ENCODE measurements at places on chromosomes 7 and 10.

DNA sequence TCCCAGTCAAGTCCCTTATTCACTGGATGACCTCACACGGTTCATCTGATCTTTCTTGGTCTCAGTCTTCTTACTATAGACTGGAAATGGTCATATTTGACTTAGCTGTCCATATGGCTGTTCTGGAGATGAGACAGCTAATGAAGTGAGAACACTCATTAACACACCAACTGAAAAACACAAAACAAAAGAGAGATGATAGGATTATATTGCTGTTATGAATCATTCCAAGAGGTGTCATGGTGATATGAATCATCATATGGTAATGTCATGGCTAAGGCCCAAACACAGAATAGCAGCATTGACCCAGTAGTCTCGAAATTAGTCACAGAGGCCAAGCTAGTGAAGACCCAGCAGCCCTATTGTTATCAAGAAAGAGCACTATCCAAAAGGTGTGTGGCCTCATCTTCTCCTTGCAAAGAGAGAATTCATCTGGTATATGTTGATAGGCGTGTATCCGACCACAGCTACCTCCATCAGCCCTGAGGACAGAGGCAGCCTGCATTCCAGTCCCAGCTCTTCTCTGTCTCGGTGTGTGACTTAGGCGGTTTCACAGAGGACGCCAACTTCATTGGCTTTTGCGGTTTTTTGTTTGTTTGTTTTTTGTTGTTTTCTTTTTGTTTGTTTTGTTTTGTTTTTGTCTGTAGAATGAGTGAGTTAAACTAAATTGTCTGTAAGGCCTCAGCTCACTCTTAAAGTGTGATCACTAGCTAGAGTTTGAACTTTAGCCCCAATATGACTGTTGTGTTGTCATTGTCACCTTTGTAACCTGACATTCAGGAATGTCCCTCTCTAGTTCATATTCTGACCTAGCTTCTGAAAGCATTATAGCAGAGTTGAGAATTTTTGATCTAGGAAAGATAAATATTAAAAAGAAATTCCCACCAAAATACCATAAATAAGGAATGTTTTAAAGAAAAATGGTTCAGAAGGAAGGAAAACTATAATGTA lies 97.4 kb upstream of the PDCD4 start:
- no peak overlapping the region for H3K27ac ChIP-seq
- H3K4me3 ChIP-seq = no peak overlapping the region
- no peaks in the 10 kb centered on the region for H3K36me3 ChIP-seq
- DNase-seq = no peak

DNA sequence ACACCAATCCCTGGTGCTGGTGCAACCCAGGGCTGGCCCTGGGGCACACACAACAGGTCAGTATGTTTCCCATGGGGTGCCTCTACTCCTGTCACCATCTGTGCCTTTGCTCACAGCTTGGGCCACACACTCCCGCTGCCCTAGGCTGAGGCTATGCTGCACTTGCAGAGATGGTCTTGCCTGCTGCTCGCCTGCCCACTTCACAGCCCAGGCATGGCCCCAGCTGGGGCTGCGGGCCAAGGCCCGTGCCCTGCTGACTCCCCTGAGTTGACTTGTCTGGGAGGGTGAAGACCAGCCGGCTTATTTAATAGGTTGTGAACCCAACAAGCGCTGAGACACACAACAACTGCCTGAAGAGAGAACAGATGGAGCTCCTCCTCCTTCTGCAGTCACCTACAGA lies 184.1 kb downstream of the ZNF33B start:
- no peaks in the 10 kb centered on the region for H3K4me1 ChIP-seq
- peaks cover 52% of the 10 kb centered on the region for H3K36me3 ChIP-seq
- H3K4me3 ChIP-seq = no peak overlapping the region
- H3K27ac ChIP-seq = no peak overlapping the region
- DNase-seq = no peak

DNA sequence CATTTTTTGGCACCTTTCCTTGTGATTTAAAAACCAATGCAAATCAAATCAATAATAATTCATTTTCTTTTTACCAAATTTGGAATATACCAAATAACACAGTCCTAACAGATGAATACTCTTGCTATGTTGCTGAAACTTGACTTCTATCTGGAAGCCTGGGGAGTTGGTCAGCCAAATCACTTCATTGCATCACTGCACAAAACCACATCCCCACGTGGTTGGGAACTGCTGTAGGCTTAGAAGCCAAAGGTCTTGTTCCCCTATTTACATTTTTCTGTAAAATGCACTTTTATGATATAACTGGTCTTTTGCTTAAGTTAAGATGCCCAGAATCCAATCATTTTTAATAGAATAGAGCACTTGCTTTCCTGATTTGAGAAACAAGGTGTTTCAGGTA lies 15.2 kb downstream of the GPR85 start:
- no peak overlapping the region for H3K27ac ChIP-seq
- H3K36me3 ChIP-seq = no peaks in the 10 kb centered on the region

GRCh38 chr7:137747359-137748031 lies 99.3 kb downstream of the DGKI start:
- no peak overlapping the region for H3K4me3 ChIP-seq
- H3K36me3 ChIP-seq = peaks cover 14% of the 10 kb centered on the region
- no peak for DNase-seq
- H3K27ac ChIP-seq = peak overlapping the region; percentile 64
- no peaks in the 10 kb centered on the region for H3K27me3 ChIP-seq
- peaks cover 50% of the 10 kb centered on the region for H3K4me1 ChIP-seq

DNA sequence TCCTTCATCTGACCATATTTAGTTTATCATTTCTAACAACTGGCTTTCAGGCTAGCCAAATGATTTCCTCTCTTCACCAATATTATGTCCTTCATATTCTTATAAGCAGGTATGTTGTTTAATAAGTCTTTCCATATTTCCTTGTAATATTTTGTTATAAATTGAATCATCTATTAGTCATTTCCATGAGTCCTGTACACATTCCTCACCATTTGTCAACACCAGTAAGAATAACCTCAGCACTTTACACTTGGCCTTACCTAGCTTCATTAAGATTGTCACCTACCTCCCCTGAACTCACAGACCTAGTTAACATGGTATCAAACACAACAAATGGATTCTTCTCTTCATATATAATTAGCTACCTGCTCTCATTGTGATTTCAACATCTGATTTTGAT lies 282.3 kb downstream of the SEMA3D start:
- H3K4me3 ChIP-seq = no peak overlapping the region
- no peak for DNase-seq
- H3K27ac ChIP-seq = no peak overlapping the region
- peaks cover 9% of the 10 kb centered on the region for H3K4me1 ChIP-seq

DNA sequence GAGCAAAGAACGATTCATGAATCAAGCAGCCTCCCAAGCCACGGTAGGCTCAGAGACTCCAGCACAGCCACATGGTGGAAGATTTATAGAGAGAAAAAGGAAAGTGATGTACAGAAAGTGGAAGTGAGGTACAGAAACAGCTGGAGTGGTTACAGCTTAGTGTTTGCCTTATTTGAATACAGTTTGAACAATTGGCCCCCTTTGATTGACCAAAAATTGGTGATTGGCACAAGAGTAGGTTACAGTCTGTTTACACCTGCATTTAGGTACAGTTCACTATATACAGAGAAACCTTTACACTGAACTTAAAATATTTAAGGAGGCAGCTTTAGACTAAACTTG lies 136.4 kb upstream of the ASAH2 start:
- no peaks in the 10 kb centered on the region for H3K36me3 ChIP-seq
- peaks cover 41% of the 10 kb centered on the region for H3K4me1 ChIP-seq
- H3K27ac ChIP-seq = 0 out of 2 replicates have a peak overlapping the region, but pooled peaks have one; percentile 8
- no peak overlapping the region for H3K4me3 ChIP-seq
- DNase-seq = no peak

DNA sequence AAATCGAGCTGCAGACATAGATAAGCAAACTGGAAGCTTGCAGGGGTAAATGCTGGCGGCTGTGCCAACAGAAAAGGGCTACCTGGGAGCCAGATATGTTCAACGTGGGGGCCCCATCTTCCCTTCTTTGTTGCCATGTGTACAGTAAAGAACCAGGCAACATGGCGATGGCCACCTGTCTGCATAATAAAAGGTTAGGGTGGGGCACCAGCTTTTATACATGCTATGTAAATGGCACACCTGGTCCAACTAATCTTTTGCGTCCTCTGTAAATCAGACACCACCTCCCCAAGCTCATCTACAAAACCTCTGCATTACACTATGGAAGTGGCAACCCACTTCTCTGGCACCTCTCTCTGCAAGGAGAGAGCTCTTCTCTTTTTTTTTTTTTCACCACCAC lies 13.9 kb downstream of the BUD31 start:
- H3K36me3 ChIP-seq = peaks cover 62% of the 10 kb centered on the region
- H3K4me1 ChIP-seq = peaks cover 9% of the 10 kb centered on the region
- H3K27me3 ChIP-seq = no peaks in the 10 kb centered on the region
- no peak for DNase-seq
- H3K27ac ChIP-seq = peak overlapping the region; percentile 91
- no peak overlapping the region for H3K4me3 ChIP-seq

DNA sequence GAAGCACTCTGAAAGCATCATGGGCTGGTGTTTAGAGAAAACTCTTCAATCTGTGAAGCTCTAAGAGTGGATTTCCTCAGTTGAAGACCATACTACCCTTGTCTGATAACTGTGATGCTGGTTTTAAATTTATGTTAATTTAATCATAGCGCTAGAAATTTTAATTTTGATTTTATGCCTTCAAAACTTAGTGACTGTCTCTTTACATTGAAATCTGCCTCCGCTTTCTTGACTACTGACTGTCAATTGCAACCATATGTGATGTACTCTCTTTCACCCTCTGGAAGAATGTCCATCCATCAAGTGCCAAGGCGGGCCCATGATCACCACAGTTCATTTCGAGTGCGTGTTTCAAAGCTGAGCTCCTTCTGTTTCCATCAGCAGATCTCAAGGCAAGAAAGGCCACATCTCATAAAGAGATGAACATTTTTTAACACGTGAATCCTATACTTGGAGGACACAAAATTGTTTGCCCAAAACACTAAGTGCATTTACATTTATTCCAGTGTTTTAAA lies 147.1 kb downstream of the ITGA8 start:
- no peak overlapping the region for H3K27ac ChIP-seq
- H3K4me3 ChIP-seq = no peak overlapping the region
- peaks cover 6% of the 10 kb centered on the region for H3K4me1 ChIP-seq
- no peaks in the 10 kb centered on the region for H3K36me3 ChIP-seq

DNA sequence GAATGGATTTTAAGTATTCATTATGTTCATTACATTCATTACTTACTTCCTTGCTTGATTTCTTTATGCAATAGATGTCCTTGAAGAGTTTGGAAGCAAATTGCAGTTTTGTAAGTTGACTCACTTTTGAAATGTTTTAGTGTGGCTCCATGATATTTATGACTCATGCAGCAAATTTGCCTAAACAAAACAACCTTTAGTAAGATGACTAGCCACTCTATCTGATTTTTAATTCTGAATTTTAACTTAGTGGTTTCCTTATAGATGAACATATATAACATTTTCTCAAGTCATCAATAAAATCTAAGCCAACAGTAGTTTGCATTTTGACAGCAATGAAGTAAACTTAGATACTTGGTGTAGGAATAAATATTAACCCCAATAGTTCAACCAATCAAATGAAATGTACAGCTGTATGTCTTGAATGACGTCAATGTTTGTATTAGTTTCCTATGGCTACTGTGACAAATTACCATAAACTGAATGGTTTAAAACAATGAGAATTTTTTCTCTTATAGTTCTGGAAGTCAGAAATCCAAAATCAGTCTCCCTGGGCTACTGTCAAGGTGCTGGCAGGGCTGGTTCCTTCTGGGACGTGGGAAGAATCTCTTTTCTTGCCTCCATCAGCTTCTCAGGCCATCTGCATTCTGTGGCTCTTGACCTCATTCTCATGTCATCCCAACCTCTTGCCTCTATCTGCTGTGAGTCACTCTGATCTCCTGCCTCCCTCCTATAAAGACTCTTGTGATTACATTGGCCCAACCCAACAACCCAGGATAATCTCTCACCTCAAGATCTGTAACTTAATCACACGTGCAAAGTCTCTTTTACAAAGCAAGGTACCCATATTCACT lies 73.4 kb downstream of the AHR start:
- H3K4me3 ChIP-seq = no peak overlapping the region
- no peaks in the 10 kb centered on the region for H3K27me3 ChIP-seq
- peaks cover 6% of the 10 kb centered on the region for H3K4me1 ChIP-seq
- DNase-seq = no peak

Measured in WTC11 (cell line).